ENCODE measurements at places on chromosomes 4 and X.

DNA sequence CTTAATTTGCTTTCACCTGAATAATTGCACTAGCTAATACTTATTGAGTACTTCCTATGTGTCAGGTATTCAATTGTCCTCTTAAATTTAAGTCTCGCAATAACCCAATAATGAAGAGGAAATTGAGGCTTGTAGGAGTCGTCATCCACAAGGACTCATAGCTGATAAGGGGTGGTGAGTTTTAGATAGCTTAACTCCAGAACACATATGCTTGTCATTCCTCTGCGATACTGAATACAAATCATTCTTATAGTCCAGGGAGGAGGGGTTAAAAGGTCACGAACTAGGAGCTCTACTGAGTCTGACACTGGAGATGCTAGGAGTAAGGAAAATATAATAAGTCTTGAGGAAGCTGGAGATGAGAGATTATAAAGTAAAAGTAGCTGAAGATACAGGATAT lies 1.4 kb upstream of the PACRGL start:
- DNase-seq = no peak

- DNase-seq = no peak
Observed at GRCh38 chrX:121114691-121115090, 67.3 kb downstream of the GLUD2 start.

DNA sequence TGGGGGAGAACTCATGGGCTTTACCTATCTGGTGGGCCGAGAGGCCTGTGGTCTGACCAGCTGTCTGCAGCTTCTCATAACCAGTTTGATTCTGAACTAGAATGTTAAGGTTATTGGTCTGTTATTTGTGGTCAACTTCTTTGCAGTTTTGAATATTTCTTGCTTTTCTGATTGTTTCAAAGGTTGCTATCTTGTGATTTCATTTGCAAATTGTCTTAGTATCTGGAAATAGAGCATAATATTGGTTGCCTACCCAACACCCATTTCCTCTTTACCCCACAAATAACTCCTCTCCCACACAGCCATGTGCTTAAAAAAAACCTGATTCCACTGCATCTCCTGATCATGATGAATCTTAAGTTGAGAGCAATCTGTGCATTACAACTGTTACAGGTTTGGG lies 39.1 kb upstream of the BMP2K start:
- no peak for DNase-seq

- DNase-seq = no peak
Observed at GRCh38 chr4:166688835-166689234, 545.5 kb downstream of the SPOCK3 start.

- no peak for DNase-seq
Observed at GRCh38 chrX:120111611-120112010, 4.1 kb downstream of the RHOXF1 start.

GRCh38 chrX:74426615-74427014 lies 5.3 kb downstream of the SLC16A2 start:
- DNase-seq = no peak

GRCh38 chr4:163537114-163537513 lies 42.6 kb downstream of the TMA16 start:
- no peak for DNase-seq

- DNase-seq = no peak
Observed at GRCh38 chrX:71515038-71515396, 17.9 kb upstream of the OGT start.

GRCh38 chr4:73051625-73052024 lies 17.9 kb downstream of the COX18 start:
- no peak for DNase-seq

DNA sequence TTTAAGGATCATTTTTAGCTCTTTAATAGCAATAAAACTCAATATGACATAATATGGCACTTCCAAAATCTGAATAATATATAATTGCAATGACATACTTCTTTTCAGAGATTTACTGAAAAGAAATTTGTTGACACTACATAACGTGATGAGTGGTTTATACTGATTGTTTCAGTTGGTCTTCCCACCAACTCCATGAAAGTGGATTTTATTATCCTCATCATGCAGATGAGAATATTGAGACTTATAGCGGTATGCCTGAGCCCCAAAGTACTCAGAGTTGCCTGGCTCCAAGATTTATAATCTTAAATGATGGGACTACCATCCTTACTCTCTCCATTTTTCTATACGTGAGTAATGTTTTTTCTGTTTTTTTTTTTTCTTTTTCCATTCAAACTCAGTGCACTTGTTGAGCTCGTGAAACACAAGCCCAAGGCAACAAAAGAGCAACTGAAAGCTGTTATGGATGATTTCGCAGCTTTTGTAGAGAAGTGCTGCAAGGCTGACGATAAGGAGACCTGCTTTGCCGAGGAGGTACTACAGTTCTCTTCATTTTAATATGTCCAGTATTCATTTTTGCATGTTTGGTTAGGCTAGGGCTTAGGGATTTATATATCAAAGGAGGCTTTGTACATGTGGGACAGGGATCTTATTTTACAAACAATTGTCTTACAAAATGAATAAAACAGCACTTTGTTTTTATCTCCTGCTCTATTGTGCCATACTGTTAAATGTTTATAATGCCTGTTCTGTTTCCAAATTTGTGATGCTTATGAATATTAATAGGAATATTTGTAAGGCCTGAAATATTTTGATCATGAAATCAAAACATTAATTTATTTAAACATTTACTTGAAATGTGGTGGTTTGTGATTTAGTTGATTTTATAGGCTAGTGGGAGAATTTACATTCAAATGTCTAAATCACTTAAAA lies 15.3 kb downstream of the ALB start:
- DNase-seq = no peak

DNA sequence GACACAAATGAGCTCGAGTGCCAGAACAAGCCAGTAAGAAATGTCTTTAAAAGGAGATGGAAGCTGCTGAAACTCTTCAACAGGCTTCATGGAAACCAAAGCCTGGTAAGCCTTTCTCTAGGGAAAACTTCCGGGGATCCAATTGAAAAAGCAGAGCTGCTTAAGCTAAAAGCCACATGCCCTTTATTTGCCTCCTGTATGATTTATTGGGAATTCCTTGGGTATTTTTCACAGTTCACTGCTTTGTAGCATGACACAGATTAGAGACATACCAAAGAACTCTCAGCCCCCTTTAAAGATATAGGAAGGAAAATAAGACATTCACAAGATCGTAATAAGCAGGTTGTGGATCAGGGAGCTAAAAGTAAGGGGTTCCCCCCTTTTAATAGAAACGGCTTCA lies 6.5 kb upstream of the ARHGAP6 start:
- DNase-seq = no peak

- DNase-seq = no peak
Observed at GRCh38 chr4:70280567-70280966, 38.2 kb downstream of the CSN3 start.

DNA sequence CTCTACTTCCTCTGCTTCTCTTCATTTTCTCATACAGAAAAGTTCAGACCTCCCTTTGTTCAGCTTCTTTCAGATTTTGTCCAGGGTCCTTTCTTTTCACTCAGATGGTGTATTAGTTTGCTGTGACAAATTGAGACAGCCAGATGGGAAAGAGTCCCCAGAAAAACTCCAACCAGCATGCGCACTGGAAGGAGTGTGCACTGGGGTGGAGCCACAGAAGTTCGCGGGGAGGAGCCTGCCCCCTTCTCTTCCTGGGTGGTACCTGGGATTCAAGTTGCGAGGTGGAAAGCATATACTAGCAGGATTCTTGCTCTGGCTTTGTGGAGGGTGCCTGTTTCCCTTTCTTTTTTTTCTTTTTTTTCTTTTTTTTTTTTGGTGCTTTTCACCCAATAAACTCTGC lies 51.6 kb downstream of the SMIM20 start:
- DNase-seq = no peak

DNA sequence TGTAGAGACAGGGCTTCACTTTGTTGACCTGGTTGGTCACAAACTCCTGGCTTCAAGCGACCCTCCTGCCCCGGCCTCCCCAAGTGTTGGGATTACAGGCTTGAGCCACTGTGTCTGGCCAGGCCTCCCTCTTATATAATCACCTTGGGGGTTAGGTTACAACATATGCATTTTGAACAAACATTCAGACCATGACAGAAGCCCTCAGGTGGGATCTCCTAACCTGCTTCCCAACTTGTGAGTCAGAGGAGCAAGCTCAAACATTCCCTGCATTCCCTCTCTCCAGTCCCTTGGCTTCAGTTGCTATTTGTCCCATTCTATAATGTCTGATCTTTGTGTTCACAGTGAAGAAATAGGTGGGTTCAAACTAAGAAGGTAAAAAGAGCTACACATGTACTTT lies 76.5 kb upstream of the NRK start:
- DNase-seq = no peak

- peak; percentile 78 for DNase-seq
Observed at GRCh38 chr4:70734971-70735370, 13.2 kb downstream of the RUFY3 start.

GRCh38 chrX:69995362-69996112 lies 54.2 kb downstream of the AWAT2 start:
- DNase-seq = no peak

DNA sequence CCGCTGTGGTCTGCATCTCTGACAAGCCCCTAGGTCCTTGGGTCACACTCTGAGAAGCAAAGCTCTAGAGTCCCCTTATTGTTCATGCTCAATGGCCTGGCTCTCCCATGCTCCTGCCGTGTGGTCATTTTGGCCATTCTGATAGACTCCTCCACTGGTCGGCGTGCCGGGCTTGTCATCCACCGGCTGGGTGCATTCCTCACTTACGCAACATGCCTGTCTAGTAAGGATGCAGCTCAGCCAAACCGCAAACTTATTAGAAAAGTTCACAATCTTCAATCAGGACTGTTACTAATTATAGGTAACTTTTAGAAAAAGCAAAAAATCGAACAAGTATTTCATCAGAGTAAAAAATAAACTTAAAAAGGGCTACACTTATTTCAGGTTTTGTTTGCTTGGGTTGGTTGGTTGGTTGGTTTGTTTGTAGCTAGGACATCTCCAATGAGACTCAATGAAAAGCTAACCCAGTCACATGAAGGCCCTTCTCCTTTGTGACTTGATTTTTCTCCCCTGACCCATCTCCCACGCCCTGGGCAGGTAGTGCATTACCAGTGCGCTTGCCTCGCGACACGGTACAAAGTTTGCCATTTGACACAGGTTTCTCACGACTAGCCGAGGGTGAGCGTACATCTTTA lies 41.0 kb downstream of the IRF2 start:
- DNase-seq = no peak

GRCh38 chr4:139619644-139620043 lies 46.0 kb upstream of the MGST2 start:
- peak; percentile 51 for DNase-seq

DNA sequence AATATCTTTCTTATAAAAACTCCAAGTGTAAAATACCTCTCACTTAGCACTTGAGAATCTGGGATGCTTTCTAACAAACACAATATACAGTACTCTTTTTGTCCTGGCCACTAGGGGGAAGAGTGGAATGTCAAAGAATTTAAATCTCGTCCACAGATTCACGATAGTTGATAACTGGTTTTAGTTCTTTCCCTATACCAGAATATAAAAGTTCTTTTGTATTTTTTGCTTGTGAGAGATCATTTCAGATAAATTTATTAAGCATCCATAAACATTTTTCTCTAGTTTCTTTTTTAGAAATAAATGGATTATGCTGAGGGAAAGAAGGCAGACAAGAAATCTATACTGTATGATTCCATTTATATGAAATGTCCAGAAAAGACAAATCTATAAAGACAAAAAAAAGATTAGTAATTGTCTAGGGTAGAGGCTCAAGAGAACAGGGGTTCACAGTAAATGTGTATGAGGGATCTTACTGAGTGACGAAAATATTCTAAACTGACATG lies 50.4 kb downstream of the MGARP start:
- DNase-seq = peak; percentile 38

DNA sequence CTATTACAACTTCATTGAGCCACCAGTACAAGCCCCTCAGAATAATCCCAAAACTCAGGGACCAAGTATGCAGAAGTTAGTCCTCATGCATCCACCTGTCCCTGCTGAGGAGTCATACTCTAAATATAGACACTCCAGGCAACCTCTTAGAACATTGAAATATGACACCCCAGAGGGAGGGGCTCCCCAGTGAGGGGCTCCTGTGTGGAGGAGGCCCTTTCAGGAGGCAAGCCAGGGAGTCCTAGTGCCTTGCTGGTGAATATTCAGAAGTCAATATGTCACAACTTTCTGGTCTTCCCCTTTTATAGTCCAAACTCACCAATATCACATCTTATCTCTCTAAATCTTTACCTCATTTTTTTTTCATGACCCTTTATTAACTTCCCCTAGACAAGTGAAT lies 1.6 kb upstream of the ARMCX6 start:
- no peak for DNase-seq

GRCh38 chrX:12080265-12080664 lies 58.0 kb upstream of the FRMPD4 start:
- DNase-seq = peak; percentile 48

DNA sequence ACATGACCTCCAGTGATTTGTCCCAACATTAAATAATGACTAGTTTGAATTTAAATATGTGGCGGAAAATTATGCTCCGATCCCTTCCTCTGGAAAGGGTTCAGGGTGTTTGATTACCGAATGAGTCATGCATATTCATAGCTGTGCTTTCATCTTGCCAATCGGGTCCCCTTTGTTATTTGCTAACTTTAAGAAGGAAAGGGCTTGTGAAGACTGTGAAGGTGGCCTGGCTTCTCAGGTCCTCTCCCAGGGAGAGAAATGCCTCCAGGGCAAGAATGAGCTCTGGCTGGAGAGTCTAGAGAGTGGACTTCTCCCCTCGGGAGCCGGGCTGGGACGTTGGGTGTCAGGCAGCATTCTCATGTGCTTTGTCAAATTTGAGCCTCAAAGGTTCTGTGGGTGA lies 155.5 kb upstream of the PSAPL1 start:
- DNase-seq = no peak

DNA sequence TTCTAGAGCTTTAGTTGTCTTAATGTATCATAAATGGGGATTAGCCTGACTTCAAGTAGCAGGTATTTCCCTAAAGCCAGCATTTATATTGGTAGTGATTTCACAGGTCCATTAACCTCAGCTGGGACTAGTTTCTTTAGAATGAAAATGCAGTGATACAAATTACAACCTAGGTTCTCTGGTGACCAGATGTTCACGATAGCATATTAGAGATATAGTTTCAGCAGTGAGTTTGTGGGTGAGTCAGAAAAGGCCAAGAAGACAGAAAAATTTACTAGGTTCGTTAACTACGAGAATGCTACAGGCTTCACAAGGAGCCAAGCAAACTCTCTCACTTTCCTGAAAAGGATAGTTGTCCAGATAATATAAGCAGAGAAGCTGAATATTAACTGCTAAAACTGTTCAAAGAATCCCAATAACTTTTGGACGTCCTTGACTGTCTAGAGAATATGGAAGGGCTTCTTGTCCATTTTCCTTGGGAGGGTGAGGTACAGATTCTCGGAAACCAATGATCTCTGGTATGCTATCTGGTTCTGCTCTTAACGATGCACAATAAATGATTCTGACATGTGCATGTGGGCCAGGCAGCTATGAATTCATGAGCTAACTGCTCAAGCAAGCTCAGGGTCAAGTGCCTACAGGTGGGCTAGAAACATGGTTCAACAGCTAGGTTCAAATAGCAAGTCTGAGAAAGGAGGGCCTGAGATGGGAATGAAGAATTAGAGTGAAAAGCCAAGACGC lies 6.0 kb upstream of the SPCS3 start:
- no peak for DNase-seq

- no peak for DNase-seq
Observed at GRCh38 chrX:135295944-135296305, 13.4 kb upstream of the ETDC start.

GRCh38 chrX:45712067-45712466 lies 511.4 kb upstream of the DIPK2B start:
- no peak for DNase-seq
